ENCODE measurements at places on chromosomes 2 and 18. TPM values are rescaled to one million over a fixed set of nuclear protein-coding genes. Genes with fewer than 3 reads are reported as not detected.

The PIK3C3 gene
- 34.4 TPM for total RNA-seq

- DNase-seq: no peak
- no peaks in the 10 kb centered on the region for H3K4me1 ChIP-seq
- H3K36me3 ChIP-seq: no peaks in the 10 kb centered on the region
Observed at GRCh38 chr2:217168496-217168895, 308.6 kb upstream of the TNP1 start.

DNA sequence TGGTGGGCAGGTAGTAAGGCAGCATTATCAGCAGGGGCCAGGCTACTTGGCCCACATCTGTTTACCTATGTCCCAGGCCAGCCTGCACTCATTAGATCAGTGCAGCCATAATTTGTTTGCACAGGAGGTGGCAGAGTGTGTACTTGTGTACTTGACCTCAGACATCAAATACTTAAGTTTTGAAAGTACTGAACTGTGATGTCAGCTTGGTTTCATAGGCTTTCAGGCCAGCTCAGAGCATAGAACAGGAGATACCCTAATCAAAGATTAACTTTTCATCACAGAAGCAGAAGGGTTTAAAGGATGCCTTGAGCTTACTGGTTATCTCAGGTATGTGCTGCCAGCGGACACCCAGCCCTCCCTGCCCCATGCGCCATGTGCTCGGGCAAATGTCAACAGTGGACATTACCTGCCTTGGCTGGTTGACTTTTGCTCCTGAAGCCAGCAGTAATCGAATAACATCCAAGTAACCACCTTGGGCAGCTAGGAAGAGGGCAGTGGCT, 33.2 kb downstream of the ANKRD29 start:
- no peaks in the 10 kb centered on the region for H3K36me3 ChIP-seq
- DNase-seq: no peak
- no peaks in the 10 kb centered on the region for H3K27me3 ChIP-seq
- H3K27ac ChIP-seq: no peak overlapping the region
- peaks cover 17% of the 10 kb centered on the region for H3K4me1 ChIP-seq

- no peaks in the 10 kb centered on the region for H3K4me1 ChIP-seq
- no peak overlapping the region for H3K4me3 ChIP-seq
- H3K27me3 ChIP-seq: no peaks in the 10 kb centered on the region
- no peaks in the 10 kb centered on the region for H3K36me3 ChIP-seq
- DNase-seq: no peak
- no peak overlapping the region for H3K27ac ChIP-seq
Observed at GRCh38 chr2:181305301-181306123, 151.7 kb upstream of the ITGA4 start.

DNA sequence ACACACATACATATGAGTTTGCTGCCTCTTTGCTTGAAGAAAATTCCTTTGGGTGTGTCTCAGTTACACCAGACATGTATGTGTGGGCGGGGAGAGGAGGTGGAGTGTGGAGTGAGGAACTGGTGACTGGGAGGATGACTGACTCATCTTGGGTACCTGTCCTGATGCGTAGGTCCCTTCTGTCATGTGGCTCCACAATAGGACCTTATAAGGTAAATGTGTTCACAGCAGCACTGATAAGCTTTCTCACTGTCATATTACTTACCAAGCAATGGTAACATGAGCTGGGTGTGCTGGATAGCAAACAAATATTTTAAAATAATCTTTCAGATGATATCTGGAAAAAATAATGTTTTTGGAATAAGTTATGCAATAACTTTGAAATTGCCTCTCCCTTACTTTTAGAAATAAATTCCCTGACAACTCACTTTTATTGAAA, 45.1 kb downstream of the SLC9A2 start:
- no peak for DNase-seq
- no peaks in the 10 kb centered on the region for H3K27me3 ChIP-seq
- H3K27ac ChIP-seq: no peak overlapping the region
- H3K4me3 ChIP-seq: no peak overlapping the region

All from suprapubic skin (tissue), 4 donors.